NCI-H2081 treated with DMSO at 0.1 percent for 48 hours (cell line): ENCODE measurements at places on chromosomes 2 and 18.

DNA sequence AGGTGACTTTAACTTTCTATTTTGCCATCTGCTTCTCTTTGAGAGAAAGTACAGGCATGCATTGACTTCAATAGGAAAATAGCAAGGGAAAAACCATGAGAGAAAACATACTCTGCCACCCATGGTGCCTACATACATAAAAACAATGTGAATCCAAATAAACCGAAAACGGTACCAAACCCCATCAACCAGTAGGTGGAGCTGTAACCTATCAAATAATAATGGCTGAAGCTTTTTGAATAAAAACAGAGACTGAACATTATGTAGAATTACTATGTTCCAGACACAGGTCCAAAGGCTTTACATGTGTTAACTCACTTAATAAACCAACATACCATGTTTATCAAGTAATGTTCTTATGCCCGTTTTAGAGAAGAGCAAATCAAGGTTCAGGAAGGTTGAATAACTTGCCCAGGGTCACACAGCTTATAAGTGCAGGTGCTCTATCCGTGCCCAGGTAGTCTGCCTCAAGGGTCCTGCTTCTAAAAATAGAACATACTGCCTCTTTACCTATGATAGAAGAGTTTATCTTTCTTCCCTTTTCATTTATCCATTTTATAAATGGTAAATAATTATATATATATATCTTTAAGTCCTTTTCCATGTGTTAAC, 293.9 kb upstream of the SYT4 start:
- peak; percentile 43 for DNase-seq

GRCh38 chr2:182649316-182649715, 66.7 kb upstream of the DNAJC10 start:
- peak; percentile 54 for DNase-seq

DNA sequence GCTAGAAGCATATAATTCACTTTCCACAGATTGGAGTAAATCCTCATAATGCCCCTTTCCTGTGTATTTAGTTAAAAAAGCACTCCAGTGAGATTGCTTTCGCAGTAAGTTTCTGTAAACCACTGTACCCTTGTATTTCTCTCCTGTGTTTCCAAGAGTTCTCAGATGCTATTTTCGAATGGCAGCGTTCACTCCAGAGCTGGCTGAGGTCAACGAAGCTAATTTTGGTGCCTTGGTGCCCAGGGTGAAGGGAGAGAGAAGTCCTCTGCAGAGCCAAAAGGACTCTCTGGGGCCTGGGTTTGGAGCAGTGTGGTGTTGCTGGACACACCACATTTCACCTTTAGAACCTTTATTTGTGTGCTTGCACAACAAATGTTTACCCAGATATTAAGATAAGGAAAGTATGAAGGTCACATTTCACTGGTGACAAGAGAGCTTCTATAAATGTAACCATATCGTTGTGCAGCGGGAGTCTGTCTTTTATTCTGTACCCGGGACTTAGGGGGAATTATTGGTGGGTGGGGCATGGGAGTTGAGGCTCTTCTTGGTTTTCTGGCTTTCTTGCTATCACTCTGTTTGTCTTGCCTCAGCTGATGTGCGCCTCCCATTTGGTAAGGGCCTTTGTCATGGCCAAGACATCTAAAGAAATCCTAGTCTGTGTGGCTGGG, 9.9 kb downstream of the EPAS1 start:
- DNase-seq = no peak

GRCh38 chr2:30514134-30514847, 67.2 kb downstream of the LCLAT1 start:
- DNase-seq = no peak

- DNase-seq = no peak
These were observed 100.1 kb upstream of the ARL4C start for GRCh38 chr2:234596696-234597575.

DNA sequence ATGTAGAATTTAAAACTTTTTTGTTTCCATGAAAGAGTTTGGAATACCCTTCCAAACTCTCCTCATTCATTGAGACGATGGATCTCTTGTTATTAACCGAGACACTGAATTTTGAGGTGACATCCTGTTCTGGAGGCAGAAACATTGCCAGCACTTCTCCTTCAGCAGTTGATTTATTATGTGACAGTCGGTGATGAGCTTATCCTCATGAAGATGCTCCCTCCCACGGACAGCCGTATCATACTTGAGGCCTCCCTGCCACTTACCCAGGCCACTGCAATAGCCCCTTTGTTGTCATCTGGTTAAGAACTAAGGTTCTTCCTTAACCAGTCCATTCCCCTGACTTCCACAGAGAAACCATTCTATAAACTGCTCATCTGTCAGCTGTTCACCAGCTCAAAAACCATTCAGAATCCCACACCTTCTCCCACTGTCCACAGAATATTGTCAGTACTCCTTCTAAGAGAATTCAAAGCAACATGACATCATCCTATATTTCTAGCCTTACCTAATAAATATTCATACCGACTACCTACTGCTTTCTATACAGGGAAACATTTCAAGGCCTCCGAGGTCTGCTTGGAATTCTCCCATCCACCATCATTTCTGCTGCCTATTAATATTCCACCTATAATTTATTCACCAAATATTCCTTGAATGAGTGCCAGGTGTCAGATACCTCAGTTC, 139.0 kb upstream of the TRIB2 start:
- no peak for DNase-seq

DNA sequence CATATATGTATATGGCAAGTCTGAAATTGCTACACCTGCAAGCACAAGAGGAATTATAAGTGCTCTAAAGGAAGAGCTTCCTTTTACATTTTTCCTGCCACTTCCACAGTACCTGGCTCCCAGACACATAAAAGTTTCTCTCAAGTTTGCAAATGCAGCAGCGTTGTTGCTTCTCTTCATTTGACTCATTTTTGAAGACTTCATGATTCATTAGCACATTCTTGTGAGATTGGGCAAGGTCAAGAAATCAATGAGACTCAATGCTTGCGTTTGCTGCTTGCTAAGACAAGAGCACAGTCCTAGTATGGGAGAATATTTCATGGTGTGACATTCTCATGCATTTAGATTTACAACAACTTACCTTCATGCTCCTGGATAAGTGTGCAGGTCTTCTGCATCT, 42.6 kb upstream of the PDCL3 start:
- no peak for DNase-seq

DNA sequence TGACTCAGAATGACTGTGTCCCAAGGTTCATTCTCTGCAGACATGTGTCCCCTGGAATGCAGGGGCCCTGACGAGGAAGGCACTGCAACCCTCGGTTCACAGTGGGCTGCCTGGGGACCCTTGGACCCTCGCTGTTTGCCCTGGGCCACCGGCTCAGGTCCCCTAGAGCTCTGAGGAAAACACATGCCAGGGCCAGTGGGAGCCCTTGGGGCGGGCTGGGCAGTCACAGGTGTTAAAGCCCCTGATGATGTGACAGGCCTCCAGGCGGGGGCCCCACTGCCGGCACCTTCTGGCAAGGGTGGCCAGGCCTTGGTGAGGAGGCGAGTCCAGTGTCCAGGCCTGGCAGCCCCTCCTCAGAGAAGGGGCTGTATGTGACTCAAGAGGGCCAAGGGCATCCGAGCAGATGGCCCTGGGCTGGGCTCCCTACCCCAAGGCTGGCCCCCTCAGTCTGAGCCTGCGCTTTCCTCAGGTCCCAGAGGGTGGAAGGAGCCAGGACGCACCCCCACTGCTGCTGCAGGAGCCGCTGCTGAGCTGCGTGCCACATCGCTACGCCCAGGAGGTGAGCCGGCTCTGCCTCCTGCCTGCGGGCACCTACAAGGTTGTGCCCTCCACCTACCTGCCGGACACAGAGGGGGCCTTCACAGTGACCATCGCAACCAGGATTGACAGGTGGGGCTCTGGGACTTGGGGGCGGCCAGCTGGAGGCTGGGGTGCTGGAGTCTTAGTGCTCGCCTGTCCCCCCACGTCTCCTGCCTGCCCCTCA, 11.1 kb downstream of the CAPN10 start:
- DNase-seq = no peak

- DNase-seq = no peak
These were observed 30.1 kb upstream of the EPC2 start for GRCh38 chr2:148614322-148615049.

DNA sequence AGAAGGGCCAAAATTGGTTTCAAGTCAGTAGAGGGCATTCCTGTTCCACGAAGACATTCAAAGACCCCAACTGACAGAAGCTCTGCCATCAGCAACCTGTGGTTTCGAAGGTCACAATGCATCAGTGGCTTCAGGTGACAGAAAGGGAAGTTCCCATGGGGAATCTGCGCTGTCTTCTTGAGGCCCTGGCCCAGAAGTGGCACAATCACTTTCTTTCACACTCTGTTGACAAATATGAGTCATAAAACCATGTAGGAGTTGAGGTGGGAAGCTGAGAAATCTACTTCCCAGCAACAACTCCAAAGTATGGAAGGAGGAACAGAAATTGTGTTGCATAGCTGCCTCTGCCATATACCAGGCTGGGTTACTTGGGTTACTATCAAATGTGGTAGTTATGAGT, 621.1 kb upstream of the FANCL start:
- DNase-seq = no peak
